Mucosa of descending colon (tissue), 3 donors: ENCODE measurements at places on chromosomes 2 and 18. TPM values are rescaled to one million over a fixed set of nuclear protein-coding genes. Genes with fewer than 3 reads are reported as not detected.

- DNase-seq, result no peak
Observed at GRCh38 chr2:217749008-217749407, 253.8 kb downstream of the TNS1 start.

The ELAC1 gene
- 11.5 TPM for total RNA-seq

The REG1B gene
- 395 TPM for total RNA-seq

DNA sequence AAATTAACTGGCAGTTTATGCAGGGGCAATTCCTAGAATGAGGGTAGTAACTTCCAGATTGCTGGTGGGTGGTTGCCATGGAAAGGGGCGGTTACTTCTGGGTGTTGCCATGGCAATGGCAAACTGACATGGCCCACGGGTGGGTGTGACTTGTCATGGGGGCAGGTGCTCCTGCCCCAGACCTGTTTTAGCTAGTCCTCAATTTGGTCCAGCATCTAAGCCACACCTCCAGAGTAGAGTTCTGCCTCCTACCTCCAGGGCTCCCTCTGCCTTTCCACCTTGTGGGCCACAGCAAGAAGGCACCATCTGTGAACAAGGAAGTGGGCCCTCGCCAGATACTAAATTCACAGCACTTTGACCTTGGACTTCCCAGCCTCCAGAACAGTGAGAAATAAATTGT is 148.7 kb downstream of the TFCP2L1 start:
- no peak for DNase-seq

The SCG2 gene
- total RNA-seq, result 11.5 TPM

The FOXI3 gene
- total RNA-seq, result not detected

The G6PC2 gene
- not detected for total RNA-seq

DNA sequence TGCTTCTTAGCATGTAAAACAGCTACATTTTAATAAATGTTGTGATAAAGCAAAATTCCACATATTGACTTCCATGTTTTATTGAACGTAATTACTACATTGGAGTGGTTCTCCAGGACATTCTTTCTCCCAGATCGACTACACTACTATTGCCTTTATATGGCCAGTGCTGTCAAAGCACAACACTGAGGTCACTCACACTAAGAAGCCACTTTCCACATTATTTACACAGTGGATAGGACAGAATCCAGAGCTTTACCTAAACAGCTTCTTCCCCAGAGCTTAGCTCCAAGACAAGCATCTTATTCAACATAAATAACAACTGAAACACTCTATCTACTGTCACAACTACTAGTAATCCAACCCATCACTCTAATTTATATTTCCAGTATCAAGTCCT is 73.9 kb upstream of the WDR75 start:
- no peak for DNase-seq

DNA sequence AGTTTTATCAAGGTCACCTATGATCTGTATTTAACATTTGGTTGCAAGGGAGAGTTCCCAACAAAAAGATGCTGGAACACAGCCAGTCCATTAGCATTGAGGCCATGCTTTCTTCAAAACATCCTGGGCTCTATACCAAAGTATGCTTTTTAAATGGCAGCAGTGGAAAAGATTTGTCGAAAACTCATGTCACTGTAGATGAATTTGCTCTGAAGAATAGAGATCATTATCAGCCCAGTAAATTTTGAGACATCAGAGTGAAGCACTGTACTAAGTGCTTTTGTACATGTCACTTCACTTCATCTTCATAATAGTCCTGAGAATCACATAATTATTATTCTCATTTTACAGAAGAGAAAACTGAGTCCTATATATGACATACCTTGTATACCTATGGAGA is 189.8 kb downstream of the CAMKMT start:
- no peak for DNase-seq

DNA sequence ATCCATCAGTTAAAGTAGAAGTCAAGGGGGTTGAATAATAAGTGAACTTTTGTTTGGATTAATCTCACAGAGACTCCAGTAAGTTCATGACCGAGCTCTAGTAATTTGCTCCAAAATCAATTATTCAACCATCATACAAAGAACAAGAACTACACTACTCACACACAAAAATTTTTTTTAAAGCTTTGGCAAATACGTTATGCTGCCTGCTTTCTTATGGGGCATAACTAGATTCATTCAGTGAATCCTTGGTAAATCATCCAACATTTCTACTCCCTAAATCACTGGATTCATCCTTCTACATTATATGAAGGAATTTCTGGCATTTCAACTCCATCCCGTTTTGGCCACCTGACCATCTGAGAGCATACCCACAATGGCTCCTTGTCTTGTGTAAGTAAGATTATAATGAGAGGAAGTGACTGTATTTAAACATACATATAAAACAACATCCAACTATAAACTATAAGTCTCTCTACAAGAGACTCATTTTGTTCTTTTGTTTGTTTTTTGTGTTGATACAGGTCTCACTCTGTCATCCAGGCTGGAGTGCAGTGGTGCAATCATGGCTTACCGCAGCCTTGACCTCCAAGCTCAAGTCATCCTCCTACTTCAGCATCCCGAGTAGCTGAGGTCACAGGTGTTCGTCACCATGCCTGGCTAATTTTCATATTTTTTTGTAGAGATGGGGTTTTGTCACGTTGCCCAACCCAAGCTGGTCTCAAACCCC is 144.2 kb upstream of the LRRTM4 start:
- DNase-seq, result no peak

- no peak for DNase-seq
Observed at GRCh38 chr18:75350512-75350839, 77.0 kb downstream of the SMIM21 start.

DNA sequence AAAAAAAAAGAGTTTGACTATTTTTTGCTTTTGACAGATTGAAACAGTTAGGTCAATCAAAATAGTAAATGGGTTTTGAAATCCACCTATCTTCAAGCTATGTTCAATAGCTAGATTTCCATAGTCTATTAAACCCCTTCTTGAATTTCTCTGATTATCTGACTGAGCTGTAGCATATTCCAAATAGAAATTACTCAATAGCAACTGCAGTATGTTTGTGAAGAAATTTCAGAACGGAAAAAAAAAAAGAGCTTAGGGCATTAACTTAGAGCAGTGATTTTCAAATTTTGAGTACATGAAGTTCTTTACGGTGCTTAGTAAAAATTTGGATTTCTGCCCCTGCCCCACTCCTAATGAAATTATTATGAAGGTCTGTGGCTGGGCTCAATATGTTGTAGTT is 432.3 kb downstream of the LRP1B start:
- no peak for DNase-seq

The TSPYL6 gene
- total RNA-seq, result not detected

The C1QL2 gene
- total RNA-seq, result not detected

The TCF7L1 gene
- total RNA-seq, result 1.3 TPM
